ENCODE measurements at places on chromosomes 6 and 20. TPM values are rescaled to one million over a fixed set of nuclear protein-coding genes. Genes with fewer than 3 reads are reported as not detected.

- peak overlapping the region; percentile 16 for H3K4me3 ChIP-seq
- H3K27ac ChIP-seq: no peak overlapping the region
- H3K4me1 ChIP-seq: peaks cover 35% of the 10 kb centered on the region
- no peak for DNase-seq
- H3K36me3 ChIP-seq: peaks cover 16% of the 10 kb centered on the region
Measured at GRCh38 chr20:36861875-36862801, 13.8 kb upstream of the TLDC2 start.

DNA sequence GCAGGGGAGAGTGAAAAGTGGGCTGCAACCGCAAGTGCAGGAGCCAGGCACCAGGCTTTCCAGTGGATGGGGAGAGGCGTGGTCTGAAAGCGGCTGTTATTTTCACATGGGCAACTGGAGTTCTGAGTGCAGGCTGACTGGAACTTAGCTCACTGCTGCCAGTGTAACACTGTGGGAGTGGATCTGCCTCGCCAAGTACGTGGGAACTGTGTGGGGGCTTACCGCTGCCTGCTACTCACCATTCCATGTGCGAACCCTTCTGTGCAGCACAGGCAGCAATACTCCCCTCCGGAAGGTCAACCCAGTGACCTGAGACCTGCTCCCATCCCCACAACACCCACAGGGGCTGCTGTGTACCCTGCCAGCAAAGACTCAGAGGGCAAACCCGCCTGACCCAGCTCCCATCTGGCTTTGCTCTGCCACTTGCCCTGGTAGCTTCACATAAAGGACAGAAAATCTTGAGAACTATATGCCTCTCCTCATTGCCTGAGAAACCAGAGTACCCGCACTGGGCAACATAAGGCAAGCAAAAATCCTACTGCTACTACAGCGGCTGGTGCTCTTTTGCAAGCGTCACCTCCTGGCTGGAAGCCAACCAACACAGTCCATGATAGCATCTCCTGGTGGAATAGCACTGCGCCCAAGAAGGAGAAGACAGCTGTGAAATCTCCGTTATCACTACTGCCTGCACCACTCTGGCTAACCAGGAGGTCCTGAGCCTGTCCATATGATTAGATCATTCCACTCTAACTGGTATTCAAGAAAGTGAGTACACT lies 54.4 kb upstream of the SIRPG start:
- H3K27me3 ChIP-seq: peaks cover 61% of the 10 kb centered on the region
- H3K4me3 ChIP-seq: no peak overlapping the region
- no peaks in the 10 kb centered on the region for H3K36me3 ChIP-seq
- no peaks in the 10 kb centered on the region for H3K4me1 ChIP-seq

DNA sequence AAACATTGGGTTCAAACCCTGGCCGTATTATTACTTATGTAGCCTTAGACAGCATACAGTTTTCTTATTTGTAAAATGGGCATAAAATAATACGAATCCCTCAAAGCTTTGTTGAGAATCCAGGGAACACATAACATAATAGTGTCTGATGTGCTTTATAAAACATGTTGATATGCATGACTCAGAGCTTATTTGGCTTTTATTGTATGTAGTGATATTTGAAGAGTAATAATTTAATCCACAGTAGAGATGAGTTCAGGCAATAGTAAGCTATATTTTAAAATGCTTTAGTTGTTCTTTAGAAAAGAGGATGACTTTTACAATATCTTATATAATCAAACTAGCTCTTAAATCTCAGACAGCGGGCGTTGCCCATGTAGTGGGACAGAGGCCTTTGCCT lies 176.4 kb downstream of the SIM1 start:
- no peaks in the 10 kb centered on the region for H3K36me3 ChIP-seq
- no peak for DNase-seq
- no peaks in the 10 kb centered on the region for H3K27me3 ChIP-seq
- H3K4me1 ChIP-seq: peaks cover 15% of the 10 kb centered on the region
- no peak overlapping the region for H3K4me3 ChIP-seq
- no peak overlapping the region for H3K27ac ChIP-seq

DNA sequence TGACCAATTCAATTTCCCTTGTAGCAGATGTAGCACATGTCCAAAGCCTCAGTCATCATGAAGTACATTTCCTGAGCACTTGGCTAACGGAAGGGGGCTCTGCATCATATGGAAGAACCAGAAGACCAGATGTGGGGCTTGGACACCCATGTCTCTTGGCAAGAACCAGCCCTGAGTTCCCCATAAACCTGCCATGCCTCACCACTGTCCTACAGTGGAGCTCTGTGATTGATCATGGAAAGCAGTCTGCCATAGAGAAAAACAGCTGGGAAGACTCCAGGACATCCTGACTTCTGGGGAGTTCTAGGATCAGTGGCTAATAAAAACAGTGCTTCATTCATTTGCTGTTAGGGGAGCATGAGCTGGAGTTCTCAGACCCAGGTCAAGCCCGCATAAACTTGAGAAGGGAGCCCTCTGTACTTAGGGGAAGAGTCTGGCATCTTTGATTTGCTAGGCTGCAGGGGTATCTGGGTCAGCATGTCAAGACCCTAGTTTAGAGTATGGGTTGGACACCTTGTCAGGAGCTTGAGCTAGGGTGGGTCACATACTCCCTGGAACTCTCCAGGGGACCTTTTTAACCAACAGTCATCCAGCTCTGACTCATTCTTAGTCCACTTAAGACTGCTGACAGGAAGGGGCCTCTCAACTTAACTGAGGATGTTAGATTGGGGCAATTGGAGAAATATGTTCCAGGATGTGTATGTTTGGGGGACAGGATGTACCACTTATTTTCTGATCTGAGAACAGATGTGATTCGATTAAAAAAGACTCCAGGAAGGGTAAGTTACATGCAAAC lies 26.3 kb upstream of the TRAM2 start:
- H3K4me3 ChIP-seq: no peak overlapping the region
- no peak overlapping the region for H3K27ac ChIP-seq
- H3K4me1 ChIP-seq: peaks cover 6% of the 10 kb centered on the region
- no peaks in the 10 kb centered on the region for H3K27me3 ChIP-seq
- no peaks in the 10 kb centered on the region for H3K36me3 ChIP-seq
- no peak for DNase-seq

GRCh38 chr6:125839471-125839870 lies 48.7 kb downstream of the NCOA7 start:
- no peaks in the 10 kb centered on the region for H3K4me1 ChIP-seq
- no peak overlapping the region for H3K4me3 ChIP-seq

GRCh38 chr20:1685304-1686052 lies 27.9 kb upstream of the SIRPG start:
- H3K27ac ChIP-seq: no peak overlapping the region
- H3K36me3 ChIP-seq: no peaks in the 10 kb centered on the region
- no peak for DNase-seq
- no peak overlapping the region for H3K4me3 ChIP-seq
- peaks cover 49% of the 10 kb centered on the region for H3K27me3 ChIP-seq
- H3K4me1 ChIP-seq: no peaks in the 10 kb centered on the region

- H3K36me3 ChIP-seq: peaks cover 61% of the 10 kb centered on the region
- DNase-seq: no peak
- H3K4me3 ChIP-seq: peak overlapping the region; percentile 76
- H3K27ac ChIP-seq: peak overlapping the region; percentile 95
Measured at GRCh38 chr6:28943223-28943556, 19.4 kb upstream of the TRIM27 start.

The HLA-DQA2 gene
- total RNA-seq: 2.1 TPM

All from Calu3 (cell line).